ENCODE measurements at places on chromosomes 3 and 15. TPM values are rescaled to one million over a fixed set of nuclear protein-coding genes. Genes with fewer than 3 reads are reported as not detected.

DNA sequence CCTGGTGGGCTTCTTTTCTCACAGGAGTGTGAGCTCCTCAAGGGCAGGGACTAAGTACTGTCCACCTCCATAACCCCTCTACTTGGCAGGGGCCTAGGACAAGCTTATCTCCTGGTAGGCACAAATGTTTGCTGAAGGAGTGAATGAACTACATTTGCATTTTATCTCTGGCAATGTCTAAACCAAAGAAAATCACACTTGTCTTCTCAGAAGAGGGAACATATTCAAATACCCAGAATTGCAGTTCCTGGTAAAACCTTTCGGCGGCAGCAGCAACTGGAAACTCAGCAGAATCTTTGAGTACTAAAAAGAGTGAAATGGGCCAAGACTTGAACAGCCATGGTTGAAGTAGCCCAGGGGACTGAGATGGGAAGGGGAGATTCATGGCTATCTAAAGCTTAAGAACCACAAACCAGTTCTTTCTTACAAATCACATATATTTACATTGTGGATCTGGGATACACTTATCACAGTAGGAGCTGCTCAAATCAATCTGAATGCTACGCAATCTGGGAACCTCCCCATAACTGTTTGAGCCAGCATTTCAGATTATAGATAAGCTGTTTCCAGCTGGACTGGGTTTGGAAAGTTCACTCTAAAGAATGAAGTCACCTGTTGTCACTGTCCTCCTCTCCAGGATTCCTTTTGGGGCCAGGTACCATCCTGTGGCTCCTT is 18.7 kb upstream of the PTPN9 start:
- no peak overlapping the region for H3K27ac ChIP-seq
- no peaks in the 10 kb centered on the region for H3K27me3 ChIP-seq
- H3K36me3 ChIP-seq: peaks cover 57% of the 10 kb centered on the region
- DNase-seq: no peak
- peaks cover 17% of the 10 kb centered on the region for H3K4me1 ChIP-seq

- no peaks in the 10 kb centered on the region for H3K27me3 ChIP-seq
- H3K27ac ChIP-seq: no peak overlapping the region
- H3K4me3 ChIP-seq: no peak overlapping the region
- H3K36me3 ChIP-seq: no peaks in the 10 kb centered on the region
- no peaks in the 10 kb centered on the region for H3K4me1 ChIP-seq
- DNase-seq: no peak
Measured at GRCh38 chr15:63458026-63458425, 46.4 kb upstream of the USP3 start.

DNA sequence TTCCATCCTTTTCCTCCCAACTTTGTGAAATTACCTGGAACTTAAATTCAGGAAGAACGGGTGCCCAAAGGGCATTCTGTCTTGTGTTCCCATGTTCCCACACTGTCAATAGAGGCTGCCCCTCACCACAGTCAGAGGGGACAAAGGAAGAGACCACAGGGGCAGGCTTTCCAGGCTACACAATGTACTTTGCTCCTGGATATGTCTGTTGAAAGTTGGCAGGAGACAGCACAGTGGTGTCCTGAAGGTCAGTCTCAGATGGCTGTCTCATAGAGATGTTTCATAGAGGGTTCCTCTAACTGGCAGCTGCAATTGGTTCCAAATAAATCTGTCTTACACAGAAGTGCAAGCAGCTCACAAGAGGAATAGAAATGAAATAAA is 107.8 kb upstream of the TGFBR2 start:
- H3K27ac ChIP-seq: no peak overlapping the region
- H3K27me3 ChIP-seq: no peaks in the 10 kb centered on the region
- no peak for DNase-seq
- H3K36me3 ChIP-seq: no peaks in the 10 kb centered on the region
- H3K4me1 ChIP-seq: no peaks in the 10 kb centered on the region

MUC20 gene
- 3.9 TPM for total RNA-seq

KBTBD13 gene
- not detected for total RNA-seq

ZIC1 gene
- total RNA-seq: not detected

STIMATE gene
- 42.6 TPM for total RNA-seq

DNA sequence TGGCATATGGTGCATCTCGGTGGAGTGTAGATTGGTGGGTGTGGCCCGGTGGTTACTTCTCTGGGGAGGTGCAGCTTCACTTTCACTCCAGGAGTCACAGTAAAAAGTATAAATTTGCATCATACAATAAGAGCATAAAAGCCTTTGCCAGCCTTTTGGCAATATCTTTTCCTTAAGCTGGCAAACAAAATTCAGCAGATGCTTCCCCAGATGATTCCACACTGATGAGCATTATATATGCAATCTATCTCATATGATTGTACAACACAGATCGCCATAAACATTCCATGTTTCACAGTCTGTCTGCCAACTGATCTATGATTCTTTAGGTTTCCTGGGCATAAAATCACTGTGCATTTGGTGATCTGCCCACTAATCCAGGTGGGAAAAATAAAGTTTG is 120.2 kb upstream of the ALCAM start:
- no peak overlapping the region for H3K4me3 ChIP-seq
- H3K4me1 ChIP-seq: no peaks in the 10 kb centered on the region
- no peak overlapping the region for H3K27ac ChIP-seq

- H3K36me3 ChIP-seq: no peaks in the 10 kb centered on the region
- no peaks in the 10 kb centered on the region for H3K4me1 ChIP-seq
- H3K27me3 ChIP-seq: no peaks in the 10 kb centered on the region
- H3K27ac ChIP-seq: no peak overlapping the region
- no peak overlapping the region for H3K4me3 ChIP-seq
- no peak for DNase-seq
Measured at GRCh38 chr3:114420072-114420471, 126.2 kb downstream of the TIGIT start.

Data from CD4-positive, alpha-beta T cell (primary cell).